ENCODE measurements at places on chromosomes 5 and 9.

DNA sequence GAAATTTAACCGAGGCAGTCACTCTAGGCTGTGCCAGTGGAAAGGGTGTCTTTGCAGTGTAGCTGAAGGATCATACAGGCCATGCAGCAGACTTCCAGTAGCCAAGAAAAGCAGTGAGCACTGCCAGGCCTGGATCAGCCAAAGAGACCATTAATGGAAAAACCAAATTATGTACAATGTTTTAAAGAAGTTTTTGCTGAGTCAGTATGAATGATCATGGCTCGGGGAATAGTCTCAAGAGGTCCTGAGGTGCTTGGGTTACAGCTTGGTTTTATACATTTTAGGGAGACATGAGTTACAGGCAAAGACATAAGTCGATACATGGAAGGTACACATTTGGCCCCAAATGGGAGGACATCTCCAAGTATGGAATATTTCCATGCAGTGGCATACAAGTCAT is 141.3 kb downstream of the YTHDC2 start:
- no peak for DNase-seq

GRCh38 chr5:176653401-176654385 is 6.4 kb downstream of the TSPAN17 start:
- DNase-seq = no peak

GRCh38 chr9:81574405-81574804 is 114.9 kb downstream of the TLE1 start:
- DNase-seq = no peak

DNA sequence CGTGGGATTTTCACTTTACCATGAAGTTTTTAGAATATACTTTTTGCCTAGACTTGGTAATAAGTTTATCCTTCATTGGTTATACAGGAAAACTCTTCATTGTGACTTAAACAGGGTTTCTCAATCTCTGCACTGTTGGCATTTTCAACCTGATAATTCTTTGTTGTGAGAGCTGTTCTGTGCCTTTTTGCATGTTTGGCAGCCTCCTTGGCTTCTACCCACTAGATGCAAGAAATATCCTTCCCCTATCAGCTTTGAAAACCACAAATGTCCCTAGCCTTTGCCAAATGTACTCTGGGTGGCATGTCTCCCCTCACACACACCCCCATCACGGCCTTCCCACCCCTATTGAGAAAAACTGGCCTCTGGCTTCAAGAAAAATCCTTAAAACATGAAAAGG is 180.9 kb downstream of the ESM1 start:
- no peak for DNase-seq

DNA sequence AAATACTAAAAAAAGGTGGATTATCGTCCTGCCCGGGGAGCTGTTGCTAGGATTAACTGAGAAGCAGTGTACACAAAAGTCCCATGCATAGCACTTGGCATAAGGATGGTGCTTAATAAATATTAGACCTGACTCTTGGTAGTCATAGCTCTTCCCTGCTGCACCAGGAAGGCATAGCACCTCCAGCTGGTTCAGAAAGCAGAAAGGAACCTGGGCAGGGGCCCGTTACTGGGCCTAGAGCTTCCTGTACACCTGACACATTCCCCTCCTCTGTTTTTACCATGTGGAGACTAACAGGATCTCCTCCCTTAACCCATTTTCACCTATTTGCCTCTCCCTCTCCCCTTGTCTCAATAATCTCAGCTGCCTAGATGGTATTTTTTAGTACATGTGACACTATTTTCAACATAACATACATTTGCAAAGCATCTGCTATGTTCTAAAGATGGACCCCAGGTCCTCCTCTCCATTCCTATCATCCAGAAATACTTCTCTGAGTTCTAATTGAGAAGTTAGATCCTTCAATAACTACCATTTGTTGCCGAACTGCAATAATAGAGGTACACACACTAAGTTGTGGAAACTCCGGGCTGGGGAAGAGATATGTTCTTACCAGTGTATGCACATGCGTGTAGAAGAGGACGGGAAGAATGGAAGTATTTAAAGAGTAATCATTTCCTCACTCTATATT is 3.2 kb upstream of the ANP32B start:
- no peak for DNase-seq

- DNase-seq = no peak
Measured at GRCh38 chr9:8156346-8156745, 356.8 kb upstream of the DMAC1 start.

DNA sequence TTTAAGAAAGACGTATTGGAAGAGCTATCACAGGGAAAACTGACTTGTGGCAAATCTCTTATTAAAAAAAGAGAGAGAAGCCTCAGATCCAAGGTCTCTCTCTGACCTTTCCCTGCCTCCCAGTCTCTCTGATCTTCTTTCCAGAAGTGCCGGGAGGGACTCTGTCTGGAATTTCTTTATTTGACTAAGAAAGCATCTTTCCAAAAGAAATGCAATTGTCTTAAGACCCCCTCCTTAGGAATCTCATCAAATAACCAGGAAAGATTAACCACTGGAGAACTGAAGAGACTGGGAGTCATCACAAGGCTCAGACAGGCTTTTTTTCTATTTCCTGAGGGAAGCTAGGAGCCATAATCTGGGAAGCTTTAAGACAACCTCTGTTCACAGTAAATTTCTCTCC is 4.6 kb downstream of the C1QTNF3 start:
- DNase-seq = no peak

DNA sequence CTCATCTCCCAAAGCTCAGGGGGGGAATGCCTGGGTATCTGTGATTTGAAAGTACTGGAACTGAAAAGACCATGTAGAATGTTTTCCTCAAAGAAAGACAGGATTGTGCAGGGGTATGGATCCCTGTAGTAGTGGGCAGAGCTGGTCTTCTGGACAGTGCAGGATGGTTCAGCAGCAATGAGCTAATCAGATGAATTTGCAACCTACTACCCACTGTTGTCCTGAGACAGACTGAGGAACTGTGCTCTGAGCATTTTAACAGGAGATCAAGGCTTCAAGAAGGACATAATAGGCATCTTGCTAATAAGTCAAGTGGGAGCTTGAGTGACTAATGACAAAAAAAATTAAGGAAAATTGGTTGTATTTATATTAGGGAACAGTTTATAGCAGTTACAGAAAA is 61.7 kb downstream of the FYB1 start:
- no peak for DNase-seq

Data from right forelimb (tissue), 1 donor.